ENCODE measurements at places on chromosomes 6 and 20. TPM values are rescaled to one million over a fixed set of nuclear protein-coding genes. Genes with fewer than 3 reads are reported as not detected.

DNA sequence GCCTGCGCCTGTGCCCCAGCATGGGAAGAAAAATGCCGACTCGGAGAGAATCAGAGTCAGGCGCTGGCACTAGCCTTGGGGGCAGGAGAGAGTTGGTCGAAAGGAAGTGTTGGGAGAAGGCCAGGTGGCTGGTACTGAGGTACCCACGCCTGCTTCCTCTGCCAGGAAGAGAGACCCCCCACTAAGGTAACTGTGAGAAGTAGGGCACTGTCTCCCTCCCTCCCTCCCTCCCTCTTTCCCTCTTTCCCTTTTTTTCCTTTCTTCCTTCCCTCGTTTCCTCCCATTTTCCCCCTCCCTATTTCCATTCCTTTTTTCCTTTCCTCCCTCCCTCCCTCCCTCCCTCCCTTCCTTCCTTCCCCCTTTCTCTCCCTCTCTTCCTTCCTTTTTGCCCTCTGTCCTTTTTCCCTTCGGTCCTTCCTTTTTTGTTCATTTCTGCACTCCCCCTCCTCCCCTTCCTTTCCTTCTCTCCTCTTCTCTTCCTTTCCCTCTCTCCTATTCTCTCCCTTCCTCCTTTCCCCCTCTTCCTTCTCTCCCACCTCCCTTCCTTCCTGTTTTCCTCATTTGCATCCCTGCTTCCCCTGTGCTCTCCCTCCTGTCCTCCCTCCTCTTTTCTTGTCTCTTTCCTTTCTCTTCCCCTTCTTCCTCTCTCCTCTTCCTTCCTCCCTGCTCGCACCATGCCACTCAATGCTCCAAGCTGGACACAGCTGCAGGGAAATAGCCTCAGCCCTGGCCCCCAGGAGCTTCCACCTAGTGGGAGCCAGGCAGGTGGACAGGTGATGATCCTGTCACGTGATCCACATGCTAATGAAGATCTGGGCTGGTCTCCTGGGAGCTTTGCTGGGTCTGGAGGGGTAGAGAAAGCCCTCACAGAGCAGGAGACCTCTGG is 148.0 kb downstream of the DHX35 start:
- DNase-seq, result no peak

DNA sequence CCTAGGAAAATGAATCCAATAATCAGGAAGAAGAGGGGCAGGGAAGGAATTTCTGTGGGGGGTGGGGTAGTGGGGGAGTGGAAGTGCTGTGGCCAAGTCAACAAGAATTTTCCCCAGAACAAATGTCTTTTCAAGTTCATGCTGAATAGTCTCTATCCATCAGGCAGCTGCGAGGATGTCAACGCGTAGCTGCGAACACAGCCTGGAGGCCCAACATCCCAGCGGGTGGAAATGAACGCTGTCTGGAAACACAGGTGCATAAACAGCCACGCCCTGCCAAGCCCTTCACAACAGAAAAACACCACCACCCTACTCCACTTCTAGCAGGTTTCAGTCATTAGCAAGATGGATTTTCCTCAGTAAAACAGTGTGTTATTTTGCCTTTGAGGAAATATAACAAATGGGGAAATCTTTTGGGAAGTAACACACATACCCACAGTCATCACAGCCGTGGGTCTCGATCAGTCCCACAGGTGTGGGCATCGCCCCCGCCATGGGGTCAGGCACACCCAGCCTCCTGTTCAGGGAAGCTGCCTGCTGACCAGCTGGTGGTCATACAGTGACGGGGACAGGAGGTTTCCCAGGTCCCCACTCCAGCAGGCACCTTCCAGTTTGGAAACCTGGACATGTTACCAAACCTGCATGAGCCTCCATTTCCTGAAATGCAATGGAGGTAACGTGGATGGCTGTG is 112.1 kb upstream of the THBS2 start:
- DNase-seq, result no peak

The HLA-DRB1 gene
- 64.3 TPM for polyA plus RNA-seq

The DPPA5 gene
- polyA plus RNA-seq, result not detected

The TPX2 gene
- 49.6 TPM for polyA plus RNA-seq

DNA sequence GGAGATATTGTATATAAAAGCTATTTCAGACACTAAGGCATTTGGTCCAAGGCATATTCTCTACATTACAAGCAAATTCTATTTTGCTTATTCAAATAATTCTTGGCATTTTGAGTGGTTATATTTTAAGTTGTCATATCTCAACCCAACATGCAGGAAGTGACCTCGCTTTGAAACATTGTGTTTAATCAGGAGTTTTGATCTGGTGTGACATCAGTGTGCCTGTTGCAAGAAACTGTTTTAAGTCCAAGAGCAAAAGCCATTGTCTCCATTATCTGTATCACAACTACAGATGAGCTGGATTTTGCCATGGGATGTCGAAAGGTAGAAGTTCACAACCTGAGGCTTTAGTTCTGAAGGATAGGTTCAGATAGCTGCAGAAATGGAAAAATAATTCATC is 509.9 kb upstream of the ID4 start:
- DNase-seq, result no peak

The FRK gene
- 6.7 TPM for polyA plus RNA-seq

DNA sequence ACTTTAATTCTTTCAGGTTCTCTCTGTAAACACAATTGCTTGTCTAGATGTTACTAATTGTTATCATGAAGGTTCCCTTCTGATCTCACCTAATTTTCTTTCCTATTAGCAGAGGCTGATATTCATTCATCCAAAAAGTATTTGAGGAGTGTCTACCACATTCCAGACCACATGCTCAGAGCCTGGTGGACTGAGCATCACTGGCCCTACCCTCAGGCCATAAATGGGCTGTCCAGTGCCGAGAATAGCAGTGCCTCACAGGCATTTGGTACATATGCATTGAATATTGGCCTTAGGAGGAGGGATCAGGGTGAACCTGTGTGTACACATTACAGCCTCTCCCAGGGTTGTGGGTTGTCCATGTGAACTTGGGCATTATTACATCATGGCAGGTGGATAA is 40.4 kb upstream of the PRELID3B start:
- DNase-seq, result no peak

DNA sequence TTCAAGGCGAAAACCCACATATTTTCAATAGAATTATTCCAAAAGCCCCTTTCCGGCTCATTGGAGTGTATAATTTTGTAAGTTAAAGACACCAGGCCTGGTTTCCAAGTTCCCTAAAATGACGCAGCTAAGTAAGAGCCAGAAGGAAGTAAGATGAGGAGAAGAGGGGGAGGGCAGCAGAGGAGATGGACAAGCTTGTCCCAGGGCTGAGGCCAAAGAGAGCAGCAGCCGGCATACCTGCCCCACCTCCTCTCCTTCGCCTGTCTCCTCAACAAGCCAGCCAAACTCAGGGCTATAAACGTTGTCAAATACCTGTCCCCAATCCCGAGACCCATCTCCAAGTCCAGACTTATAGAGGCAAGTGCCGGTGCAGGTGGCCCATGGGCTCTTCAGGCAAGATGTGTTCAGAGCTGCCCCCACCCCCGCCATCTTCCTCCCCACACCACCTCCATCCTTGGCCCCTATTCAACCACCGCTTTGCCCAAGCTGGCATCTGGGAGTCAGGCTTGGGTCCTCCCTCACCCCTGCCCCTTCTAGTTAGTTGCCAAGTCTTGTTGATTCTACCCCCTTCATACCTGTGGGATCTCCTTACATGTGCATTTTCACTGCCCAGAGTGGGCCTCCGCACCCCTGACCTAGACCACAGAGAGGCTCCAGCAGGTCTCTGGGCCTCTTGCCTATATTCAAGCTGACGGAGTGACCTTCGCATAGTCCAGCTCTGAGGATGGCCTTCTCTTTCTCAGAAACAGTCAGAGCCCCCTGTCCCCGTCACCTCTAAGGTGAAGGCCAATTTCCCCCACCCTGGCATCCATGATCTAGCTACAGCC is 75.7 kb upstream of the SIRPA start:
- DNase-seq, result no peak

DNA sequence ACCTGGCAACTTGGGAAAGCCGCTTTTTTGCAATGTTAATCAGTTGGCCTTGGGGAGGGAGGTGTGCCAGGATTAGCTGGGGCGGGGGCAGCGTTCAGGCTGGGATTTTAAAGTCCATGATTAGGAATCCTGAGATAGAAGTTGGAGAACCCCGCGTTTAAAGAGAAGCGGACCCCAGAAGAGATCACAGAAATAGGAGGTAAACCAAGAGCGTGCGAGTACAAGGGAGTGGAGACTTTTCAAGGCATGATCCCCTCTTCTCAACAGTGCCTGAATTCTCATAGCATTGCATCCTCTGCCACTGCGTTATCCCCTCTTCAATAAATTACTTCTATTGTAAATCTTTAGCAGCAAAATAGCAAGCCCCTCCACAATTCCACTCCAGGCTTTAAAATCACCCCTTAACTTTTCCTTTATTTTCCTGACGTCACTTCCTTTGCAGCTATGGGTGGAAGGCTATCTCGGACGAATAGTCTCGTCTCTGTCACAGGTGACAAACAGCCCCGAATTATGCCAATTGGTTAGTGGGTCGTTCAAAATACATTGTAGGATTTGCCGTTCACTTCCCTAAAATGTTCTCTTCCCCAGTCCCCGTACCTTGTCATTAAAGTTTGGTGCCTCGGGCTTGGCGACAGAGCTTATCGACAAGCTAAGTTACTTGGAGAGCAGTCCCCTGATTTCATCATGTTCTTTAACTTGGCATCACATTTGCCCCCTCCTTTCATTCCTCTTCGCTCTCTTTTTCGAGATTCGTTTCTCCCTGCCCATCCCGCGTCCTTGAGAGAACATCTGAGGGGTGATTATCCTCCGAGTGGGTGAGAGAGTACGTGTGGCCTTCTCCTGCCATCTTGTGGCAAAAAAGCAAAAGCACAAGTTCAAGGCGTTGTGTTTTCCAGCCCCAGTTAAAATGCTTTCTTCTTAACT is 17.1 kb downstream of the OR2B2 start:
- DNase-seq, result no peak

The CDH26 gene
- polyA plus RNA-seq, result 1.2 TPM

The DNPH1 gene
- polyA plus RNA-seq, result 58.9 TPM

DNA sequence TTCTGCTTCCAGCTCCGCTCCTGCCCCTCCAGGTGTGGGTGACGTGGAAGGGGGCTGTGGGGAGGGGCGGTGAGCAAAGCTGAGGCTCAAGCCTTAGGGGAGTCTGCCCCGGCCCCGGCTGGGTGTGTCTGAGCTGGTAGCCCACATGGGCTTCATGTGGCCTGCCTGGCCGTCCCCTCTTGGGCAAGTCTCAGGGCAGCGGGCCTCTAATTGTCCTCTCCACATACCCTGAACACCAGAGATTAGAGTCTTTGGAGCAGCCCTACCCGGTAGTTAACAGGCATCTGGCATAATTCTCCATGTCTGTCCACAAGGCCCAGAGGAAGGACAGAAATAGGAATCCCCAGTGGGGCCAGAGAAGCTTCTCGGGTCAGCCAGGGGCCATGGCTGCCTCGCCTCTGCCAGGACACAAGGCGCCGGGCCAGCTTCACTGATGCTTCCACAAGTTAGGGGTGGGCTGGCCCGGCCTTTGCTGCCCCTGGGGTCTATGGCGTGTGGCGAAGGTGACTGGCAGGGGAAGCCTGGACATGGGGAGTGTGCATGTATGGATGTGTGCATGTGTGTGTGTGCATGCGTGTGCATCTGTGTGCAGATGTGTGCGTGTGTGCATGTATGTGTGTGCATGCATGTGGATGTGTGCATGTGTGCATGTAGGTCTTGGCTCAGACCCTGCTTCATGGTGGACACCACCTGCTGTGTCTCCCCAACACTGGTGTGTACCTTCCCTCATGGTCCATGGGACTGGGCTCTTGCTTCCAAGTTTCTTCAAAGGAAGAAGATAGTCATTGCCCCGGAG is 24.0 kb downstream of the FRMD1 start:
- no peak for DNase-seq

DNA sequence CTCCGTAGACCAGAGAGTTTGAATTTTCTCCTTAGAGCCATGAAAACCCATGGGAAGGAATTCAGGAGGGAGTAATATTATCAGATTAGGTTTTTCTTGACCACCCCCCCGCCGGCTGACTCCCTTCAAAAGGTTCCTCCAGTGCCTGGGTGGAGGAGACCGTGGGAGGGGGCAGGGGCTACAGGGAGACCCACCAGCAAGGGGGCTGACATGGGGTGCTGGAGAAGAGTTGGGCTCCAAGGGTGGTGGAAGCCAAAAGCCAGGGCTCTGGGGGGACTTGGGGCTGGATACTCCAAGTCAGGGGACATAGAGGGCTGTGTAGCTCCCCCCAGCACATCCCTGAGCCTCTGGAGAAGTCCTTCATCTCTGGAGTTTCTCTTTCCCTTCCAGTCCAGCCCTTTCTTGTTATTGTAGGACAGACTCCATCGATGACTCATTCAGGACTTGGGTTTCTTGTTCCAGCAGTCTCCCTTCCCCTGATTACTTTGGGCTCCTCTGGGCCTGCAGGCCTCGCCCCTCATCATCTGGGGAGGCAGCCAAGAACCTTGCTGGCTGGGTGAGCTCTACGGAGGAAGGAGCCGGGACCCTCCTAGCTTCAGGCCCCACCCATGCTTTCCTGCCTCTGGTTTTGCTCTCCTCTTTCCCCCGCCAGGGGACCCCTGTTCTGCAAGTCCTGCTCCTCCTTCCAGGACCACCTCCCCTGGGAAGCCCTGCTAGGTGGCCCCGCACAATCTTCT is 10.5 kb upstream of the KIAA1755 start:
- DNase-seq, result no peak

DNA sequence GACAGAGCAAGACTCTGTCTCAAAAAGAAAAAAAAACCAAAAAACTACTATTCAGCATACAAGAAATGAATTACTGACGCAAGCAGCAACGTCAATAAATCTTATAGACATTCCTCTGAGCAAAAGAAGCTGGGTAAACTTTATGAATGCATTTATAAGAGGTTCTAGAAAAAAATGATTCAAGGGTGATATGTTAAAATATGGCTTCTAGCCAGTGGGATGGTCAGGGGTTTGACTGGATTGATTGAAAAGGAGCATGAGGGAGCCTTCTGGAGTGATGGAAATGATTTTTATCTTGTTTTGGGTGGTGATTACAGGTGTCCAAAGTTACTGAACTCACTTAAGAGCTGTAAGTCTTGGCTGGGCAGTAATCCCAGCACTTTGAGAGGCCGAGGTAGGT is 64.9 kb upstream of the SALL4 start:
- DNase-seq, result no peak

DNA sequence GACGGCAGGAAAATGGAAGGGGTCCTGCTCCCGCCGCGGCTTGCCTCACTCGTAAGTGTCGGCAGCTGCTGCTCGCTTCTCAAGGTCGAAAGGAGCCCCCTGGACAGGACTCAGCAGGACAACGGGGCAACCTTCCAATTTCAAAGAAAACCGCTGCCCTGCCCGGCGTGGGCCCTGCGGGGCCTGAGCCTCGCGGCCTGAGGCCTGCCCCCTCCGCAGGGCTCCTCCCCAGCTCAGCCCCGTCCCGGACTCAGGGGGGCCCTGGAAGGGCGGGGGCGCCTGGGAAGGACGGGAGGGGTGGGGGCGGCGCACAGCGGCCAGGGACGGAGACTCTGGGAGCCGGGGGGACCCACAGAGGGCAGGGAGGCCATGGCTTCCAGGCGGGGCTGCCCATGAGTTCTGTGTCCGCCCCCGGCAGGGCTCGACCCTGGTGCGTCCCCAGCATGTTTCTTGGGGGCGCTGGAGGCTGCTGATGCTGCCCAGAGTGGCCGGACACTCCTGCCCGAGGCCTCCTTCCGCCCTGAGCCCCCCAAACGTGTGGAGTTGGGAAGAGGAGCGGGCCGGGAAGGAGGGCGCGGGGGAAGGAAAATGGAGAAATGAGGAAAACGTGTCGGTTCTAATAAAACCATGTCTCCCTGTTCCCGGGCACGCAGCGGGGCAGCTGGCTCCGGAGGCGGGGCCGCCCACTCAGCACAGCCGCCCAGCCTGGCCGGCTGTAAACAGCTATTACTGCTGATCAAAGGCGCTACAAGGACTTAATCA is 114.6 kb downstream of the DLL1 start:
- DNase-seq, result no peak

- DNase-seq, result no peak
Measured at GRCh38 chr20:37913567-37914366, 10.8 kb downstream of the VSTM2L start.
